ENCODE measurements at places on chromosomes 4 and X.
A peak's percentile ranks its signal among the peaks of the same experiment; 100 is the strongest.

DNA sequence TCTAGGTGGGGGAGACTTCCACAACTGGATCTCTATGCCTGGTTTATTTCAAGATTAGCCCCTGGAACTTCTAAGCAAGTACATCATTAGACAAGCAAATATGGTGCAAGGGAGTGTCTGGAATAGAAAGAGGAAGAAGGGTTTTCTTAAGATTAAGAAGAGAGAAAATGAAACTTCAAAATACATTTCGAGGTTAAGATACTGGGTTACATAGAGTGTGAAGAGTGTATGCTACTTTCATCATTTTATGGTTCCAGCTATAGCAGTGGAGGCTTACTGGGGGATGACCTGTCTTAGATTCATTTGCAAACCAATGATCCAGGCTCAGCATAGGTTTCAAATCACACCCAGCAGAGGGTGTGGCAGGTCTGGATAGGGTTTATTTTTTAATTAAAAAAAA lies 144.4 kb upstream of the GATB start:
- DNase-seq = no peak

- no peak for DNase-seq
Measured at GRCh38 chrX:30373951-30374350, 64.8 kb upstream of the NR0B1 start.

DNA sequence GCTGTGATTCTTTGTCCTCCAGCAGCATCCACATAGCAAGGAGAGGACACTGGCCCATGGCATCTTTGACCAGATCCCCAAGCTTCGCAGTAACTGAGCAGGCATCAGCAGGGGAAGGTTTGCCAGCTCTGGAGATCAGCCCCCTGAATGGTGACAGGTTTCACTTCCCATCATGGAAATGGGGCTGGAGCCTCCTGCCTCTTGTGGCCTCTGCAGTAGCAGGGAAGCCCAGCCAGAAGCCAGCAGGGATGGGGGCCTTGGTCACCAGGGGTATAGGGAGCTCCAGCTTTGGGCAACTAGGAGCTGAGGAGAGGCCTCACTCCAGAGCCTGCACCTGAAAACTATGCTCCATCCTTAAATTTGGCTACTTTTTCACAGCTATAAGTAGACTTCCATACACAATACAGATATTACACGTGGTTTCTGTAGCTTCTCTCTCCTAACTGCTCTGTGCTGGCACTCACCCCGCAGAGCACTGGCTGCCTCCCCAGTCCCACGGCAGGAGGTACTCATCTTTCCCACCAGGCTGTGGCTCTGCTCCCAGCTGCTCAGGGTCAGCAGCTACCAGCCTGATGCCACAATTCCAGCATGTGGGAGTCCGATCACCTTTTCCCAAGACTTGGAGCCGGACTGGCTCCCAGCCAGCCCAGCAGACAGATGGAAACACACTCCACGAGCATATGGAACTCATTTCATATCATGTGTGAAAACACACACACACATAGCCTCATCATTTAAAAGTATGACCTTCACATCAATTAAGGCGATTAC lies 2.8 kb downstream of the TMEM271 start:
- no peak for DNase-seq

GRCh38 chr4:140971077-140971792 lies 162.0 kb downstream of the RNF150 start:
- DNase-seq = no peak

- DNase-seq = no peak
Measured at GRCh38 chr4:12458621-12459020, 1025.5 kb downstream of the RAB28 start.

- peak; percentile 60 for DNase-seq
Measured at GRCh38 chr4:38160487-38161207, 200.4 kb downstream of the PTTG2 start.

- DNase-seq = no peak
Measured at GRCh38 chrX:113892401-113892800, 691.5 kb upstream of the HTR2C start.

GRCh38 chr4:182736207-182736606 lies 181.0 kb downstream of the DCTD start:
- no peak for DNase-seq

- no peak for DNase-seq
Measured at GRCh38 chr4:149896432-149896831, 80.8 kb upstream of the IQCM start.

- DNase-seq = no peak
Measured at GRCh38 chr4:34202154-34202553, 2042.2 kb downstream of the ARAP2 start.

GRCh38 chr4:153522802-153523094 lies 56.6 kb downstream of the TMEM131L start:
- DNase-seq = peak; percentile 57

DNA sequence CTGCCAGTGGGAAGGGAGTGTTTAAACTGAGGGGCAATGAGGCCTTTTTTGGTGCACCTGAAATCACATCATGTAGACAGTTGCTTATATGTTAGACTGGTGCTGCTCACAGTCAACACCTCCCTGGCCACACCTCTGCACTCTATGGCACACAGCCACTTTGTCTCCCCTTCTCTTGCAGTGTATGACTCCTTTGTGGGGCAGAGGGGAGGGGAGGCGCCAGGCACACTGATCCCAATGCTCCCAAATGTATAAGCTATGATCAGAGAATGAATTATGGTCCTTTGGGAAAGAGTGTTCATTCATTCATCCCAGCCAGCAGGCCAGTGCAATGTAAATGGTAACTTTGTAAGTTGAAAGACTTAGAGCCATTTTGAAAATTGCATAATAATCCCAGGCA lies 4.6 kb upstream of the GPC3 start:
- DNase-seq = no peak

Measured in activated naive CD4-positive, alpha-beta T cell treated with Interleukin-2 at 50 U/mL for 16 hours (primary cell).